ENCODE measurements at places on chromosomes 1 and 21.

- no peak for DNase-seq
Measured at GRCh38 chr1:185578293-185578692, 155.9 kb upstream of the HMCN1 start.

GRCh38 chr21:32886339-32886738 lies 114.8 kb upstream of the PAXBP1 start:
- DNase-seq = peak; percentile 15

DNA sequence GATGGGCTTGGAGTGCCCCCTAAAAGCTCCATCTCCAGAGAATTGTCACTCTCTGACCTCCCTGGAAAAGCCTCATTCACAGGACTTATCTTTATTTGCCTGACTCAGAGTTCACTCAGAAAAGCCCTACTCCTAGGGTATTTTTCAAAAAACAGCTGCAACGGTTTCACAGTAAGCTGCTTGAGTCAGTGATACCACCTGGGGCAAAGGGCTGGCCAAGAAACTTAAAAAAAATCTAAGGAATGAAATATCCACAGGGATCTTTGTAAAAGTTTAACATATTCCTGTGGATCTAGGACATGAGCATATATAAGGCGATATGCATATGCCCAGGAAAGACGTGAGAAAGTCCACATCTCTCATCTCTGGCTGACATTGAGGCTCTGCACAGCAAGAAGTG lies 33.8 kb upstream of the TSPAN2 start:
- DNase-seq = no peak

DNA sequence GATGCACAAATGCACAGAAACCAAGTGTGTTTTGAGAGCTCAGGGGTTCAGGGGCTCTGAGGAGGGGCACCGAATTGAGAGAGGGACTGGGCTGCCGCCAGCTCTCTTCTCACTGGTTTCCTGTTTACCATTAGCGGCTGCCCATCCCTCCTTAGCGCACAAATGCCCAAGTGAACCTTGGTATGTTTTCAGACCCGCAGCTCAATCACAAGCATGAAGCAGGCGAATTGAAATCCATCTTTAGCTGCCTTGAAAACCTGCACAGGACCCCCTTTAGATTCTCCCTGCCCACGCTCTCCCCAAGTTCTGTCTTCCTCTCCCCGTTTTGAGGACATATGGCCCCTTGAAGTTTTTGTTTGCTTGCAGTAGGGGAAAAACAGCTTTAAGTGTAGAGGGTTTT lies 61.1 kb upstream of the ACOT11 start:
- no peak for DNase-seq

- DNase-seq = no peak
Measured at GRCh38 chr21:36765229-36765628, 66.3 kb downstream of the SIM2 start.

GRCh38 chr1:80367058-80367457 lies 1360.5 kb upstream of the ADGRL4 start:
- no peak for DNase-seq

DNA sequence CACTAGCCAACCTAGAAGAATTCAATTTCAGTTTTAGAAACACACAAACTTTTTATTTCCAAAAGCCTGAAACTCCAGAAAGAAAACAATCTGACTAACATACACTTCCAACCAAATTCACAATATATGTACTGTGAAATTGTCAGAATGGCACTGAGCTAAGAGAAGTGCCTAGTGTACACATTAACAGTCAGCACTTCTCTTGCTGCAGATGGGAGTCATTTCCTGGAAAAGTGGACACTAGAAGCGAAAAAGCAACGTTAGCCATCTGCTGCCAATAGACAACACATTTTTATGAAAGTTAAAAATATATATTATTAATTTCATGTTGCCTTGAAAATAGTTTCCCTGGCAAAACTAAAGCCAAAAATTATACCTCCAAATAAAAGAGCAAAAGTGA lies 66.1 kb downstream of the EPS15 start:
- DNase-seq = no peak

DNA sequence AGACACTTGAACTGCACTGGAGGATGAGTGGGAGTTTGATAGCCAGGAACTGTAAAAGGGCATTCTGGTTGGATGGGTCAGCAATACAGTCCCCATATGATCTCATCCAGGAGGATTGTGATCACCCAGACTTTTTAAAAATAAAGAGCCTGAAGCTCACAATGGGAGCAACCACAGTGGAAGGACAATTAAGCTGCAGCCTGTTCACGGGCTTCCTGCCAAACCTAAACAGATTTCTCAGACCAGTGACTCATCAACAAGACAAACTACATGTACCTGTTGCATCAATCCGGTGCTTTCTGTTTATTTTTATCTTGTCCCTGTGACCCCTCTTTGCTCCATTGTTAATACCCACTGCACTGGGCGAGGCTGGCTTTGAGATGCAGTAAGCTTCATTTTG lies 52.3 kb downstream of the PAPPA2 start:
- no peak for DNase-seq

DNA sequence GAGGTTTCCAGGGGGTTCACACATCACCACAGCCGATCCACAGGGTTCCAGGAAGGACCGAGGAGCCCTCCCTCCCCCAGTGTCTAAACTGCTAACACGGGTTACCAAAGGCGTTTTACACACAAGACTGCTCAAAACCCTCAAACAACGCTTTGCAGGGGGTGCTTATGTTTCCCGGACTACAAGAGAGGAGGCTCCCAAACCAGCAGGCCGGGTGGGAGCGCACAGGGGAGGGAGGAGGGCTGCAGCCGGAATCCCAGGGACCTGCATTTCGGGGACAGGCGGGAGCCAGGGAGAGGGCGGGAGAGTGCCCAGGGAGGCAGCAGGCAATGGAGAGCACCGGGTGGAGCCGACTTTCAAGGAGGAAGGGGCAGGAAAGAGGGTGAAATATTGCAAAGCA lies 50.8 kb downstream of the ACBD3 start:
- DNase-seq = no peak
